GF-D8 (cell line): ENCODE measurements at places on chromosomes 4 and X.

DNA sequence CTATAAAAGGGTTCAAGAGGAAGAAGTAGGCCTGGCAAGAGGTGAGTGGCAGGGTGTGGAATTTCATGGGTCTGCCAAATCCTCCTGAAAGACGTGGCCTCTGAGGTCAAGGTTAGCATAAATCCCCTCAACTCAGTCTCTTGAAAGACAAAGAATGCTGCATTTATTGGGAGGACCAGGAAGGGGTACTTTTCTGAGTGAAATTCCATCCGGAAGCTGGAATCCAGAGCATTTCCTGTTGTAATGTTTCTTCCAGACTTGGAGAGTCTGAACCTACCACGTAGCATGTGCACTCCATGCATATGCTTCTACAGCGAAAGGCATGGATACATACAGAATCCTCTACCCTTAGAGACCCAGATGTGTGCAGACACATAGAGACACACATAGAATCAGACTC, 13.4 kb upstream of the FGD1 start:
- no peak for DNase-seq

- no peak for DNase-seq
Observed at GRCh38 chr4:25889589-25890503, 24.2 kb upstream of the SMIM20 start.

- no peak for DNase-seq
Observed at GRCh38 chrX:152822383-152823086, 8.0 kb downstream of the CETN2 start.

- no peak for DNase-seq
Observed at GRCh38 chr4:16608123-16608522, 290.3 kb downstream of the LDB2 start.

- DNase-seq, result no peak
Observed at GRCh38 chr4:70772929-70773555, 51.3 kb downstream of the RUFY3 start.

DNA sequence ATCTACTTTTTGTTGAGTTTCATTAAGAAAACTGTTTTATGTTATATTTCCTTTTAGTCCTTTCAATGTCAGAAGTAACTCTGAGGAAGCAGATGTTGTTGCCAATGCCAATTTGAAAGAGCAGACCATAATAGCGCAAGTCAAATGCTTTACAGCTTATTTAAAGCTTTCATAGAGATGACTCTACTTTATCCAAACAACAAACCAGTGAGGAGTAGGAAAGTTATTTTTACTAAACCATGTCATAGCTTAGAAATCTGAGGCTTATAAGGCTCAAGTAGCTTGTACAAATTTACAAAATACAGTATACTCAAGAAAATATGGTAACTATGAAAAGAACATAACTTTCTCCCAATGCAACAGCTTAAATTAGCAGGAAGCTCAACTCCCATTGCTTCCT, 40.1 kb upstream of the SPOCK3 start:
- DNase-seq, result no peak

- DNase-seq, result no peak
Observed at GRCh38 chrX:119636419-119636818, 30.2 kb upstream of the NKRF start.

GRCh38 chrX:139759637-139760036, 51.7 kb upstream of the MCF2 start:
- DNase-seq, result no peak

GRCh38 chrX:155997436-155997835, at the start of gene IL9R:
IL9R (plus strand) TSS chrX:155997696; CDS start chrX:155997760, 64 bp downstream.
- no peak for DNase-seq

DNA sequence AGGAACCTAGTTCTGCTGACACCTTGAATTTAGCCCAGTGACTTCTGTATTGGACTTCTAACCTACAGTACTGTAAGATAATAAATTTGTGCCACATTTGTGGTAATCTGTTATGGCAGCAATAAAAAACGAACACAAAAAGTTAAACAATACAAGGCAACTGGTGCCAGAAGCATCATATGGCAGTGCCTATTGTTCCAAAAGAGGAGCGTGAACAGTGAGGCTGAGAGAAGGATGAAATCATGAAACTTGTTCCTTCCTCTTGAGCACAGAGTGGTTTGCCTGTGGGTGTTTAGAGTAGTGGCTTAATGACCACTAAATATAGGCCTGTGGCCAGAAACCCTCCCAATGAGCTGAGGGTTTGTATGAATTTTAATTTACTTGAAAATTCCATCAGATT, 69.7 kb upstream of the PGRMC2 start:
- no peak for DNase-seq

GRCh38 chrX:73977542-73978169, 326.3 kb upstream of the ZCCHC13 start:
- DNase-seq, result no peak

DNA sequence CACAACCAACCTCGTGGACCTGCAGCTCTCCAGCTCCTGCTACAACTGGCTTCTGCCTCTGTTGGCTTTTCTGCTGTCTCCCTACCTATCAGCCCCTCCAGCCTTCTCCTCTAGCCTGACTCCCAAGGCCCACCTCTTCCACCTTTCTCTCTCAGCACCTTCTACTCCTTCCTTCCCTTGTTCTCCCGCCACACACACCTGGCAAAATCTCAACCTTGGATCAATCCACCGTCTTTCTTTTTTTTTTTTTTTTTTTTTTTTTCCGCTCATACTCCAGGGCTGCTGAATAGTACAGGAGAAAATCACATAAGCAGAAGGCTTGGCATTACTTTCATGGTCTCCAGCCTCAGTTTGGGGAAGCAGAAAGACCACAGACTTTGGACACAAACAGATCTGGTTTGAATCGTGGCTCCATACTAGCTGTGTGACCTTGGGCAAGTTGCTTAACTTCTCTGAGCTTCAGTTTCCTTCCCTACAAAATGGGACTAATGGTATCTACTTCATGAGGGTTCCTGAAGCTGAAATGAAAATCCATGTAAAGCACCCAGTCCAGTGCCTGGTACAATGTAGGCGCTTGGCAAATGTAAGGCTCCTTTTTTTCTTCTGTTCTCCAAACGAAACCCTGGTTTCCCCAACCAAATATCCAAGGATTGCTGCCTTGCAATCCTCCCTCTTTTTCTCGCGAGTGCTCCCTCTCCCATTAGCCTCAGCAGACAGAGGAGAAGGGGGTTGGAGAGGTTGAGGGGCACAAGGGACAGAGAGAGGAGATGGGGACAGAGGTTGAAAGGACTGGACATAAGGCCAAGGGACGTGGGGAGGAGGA, 1.7 kb downstream of the FGD1 start:
- no peak for DNase-seq

DNA sequence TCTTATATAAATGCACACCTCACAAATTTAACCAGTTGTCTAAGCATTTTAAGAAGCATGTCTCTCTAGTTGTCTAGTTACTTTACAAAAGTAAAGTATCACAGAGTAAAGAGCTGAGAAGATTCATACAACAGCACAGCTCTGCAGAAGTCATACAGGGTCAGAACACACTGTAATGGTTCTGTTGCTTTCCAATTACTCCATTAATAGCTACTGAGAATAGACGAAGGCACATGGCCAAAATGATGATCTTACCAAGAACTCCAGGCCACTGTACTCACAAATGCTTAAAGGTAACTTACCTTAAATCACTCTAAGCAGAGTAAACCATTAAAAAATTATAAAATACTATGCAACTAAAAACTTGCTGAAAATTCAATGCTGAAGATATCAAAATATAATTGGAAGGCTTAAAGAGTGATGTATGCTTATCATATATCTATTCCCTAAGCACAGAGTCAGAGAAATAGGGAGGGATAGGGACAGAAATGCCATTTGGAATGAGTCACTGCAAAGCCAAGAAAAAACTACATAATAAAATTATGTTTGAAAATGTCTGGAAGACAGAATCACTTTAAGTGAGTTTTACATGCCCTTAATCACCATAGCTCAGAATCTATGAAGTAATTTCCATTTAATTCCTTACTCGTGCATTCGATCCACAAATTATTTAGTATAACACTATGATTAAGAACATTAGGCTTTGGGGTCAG, 71.0 kb downstream of the DDX60L start:
- DNase-seq, result no peak

- no peak for DNase-seq
Observed at GRCh38 chr4:131551306-131551705, 1597.8 kb upstream of the PCDH10 start.
